ENCODE measurements at places on chromosomes 12 and 14.

DNA sequence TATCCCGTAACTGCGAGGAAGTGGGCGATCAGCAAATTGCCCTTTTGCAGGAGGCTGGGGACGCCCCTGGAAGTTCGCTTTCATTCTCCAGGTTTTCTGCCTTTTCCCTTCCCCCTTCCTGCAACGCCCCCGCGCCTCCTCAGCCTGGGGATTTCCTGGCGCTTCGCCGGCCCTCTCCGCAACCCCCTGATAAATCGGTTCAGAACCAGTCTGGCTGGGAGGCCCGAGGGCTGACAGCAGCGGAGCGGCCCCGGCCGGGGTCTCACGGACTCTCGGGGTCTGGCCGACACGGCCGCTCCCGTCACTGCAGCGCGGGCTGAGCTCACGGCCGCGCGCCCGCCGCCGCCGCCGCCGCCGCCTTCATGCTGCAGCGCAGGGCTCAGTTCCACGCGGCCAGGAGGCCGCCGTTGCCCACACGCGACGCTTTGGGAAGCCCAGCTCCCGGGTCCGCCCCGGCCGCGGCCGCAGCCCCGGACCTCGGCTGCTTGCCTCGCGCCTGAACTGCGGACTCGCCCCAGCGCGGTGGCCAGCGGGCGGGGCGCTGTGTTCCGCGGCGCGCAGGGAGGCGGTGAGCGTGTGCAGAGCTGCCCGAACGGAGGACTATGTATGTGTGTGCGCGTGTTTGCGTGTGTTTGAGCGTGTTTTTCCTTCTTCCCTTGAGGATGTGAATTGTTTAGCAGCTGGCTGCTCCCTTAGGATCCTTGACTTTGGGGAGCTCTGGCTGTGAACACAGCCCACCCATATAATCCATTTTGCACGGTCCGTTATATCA lies at the start of gene LRFN5:
TSS of gene LRFN5 (plus strand) at position 345 of the 772 bp plus-strand sequence.
- no peak for DNase-seq

DNA sequence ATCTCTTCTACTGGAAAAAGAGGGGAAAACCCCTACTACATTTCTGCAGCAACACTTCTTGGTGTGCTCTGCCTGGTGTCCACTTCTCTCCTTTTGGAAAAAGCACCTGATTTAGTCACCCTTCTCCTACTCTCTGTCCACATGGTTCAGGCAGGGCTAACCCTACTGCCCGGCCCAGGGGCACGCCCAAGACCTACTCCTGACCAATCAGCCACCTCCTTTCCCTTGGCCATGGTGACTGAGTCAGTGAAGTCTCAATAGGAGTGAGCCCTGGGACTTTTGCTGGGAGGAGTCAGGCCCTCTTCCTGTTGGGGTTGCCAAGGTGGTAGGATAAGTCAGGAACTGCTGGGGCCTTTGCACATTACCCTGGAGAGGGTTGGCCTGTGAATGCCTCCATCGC lies 52.5 kb upstream of the MYL2 start:
- DNase-seq, result no peak

GRCh38 chr12:25264114-25264513 lies 13.4 kb upstream of the KRAS start:
- DNase-seq, result no peak

DNA sequence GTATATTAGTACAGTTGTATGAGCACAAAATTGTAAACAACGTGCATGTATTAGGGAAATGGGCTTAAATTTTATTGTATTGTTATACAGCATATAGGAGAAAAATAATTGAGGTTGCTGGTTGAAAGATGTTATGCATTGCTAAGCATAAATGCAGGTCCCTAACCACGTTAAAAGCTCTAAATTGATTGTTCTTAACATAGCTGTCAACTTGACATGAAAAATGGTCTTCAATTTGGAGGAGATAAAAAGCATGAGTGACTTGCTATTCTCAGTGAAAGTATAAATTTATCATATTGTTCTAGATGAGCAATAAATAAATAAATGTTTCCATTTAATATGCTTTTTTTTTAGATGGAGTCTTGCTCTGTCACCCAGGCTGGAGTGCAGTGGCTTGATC lies 506.6 kb upstream of the ATXN7L3B start:
- DNase-seq, result no peak

Measured in activated effector memory CD4-positive, alpha-beta T cell treated with Interleukin-2 at 50 U/mL for 16 hours (primary cell).